ENCODE measurements at places on chromosomes 11 and 22.

GRCh38 chr11:74839971-74840370, 91.3 kb downstream of the RNF169 start:
- no peak for DNase-seq

GRCh38 chr11:2149864-2150847, 10.9 kb downstream of the INS start:
- DNase-seq = no peak

GRCh38 chr11:129271030-129271429, 78.9 kb upstream of the ARHGAP32 start:
- no peak for DNase-seq

GRCh38 chr11:108009497-108010370, 1.0 kb downstream of the CUL5 start:
- no peak for DNase-seq

- no peak for DNase-seq
Measured at GRCh38 chr11:57376095-57377090, 4.6 kb downstream of the PRG3 start.

DNA sequence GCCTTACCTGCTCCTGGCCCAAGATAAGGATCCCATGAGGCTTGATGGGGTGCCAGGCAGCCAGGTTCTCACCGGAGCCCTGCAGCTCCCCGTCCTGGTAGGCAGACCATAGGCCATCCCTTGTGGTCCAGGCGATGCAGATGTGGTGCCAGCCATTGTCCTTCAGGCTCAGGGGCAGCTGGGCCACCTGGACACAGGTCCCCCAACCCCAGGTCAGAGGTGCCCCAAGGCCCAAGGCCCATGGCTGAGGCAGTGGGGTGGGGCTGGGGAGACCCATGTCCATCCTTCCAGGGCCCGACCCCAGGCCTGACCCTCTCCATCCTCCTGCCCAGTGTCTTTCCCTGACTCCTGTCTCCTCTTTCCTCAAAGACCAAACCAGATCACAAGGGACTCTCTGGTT, 20.8 kb downstream of the NPTXR start:
- no peak for DNase-seq

DNA sequence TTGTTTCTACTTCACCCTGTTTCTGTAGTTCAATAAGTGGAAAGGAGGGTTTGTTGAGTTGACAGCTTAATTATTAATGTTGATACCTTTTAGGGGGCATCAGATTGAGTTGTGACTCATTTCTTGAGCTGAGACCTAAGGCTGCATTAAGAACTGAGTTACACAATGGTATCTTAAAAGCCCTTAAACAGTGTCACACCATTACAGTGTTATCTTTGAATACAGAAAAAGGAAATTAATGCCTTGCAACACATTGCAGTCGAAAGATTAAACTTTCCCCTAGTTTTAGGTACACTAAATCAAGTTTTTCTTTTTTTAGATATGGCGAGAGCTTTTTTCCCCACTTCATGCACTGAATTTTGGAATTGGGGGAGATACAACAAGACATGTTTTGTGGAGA, 16.7 kb downstream of the PAFAH1B2 start:
- no peak for DNase-seq

GRCh38 chr11:121929581-121929980, 186.4 kb downstream of the BLID start:
- DNase-seq = no peak

- DNase-seq = no peak
Measured at GRCh38 chr22:17780116-17780740, 6.0 kb upstream of the BID start.

DNA sequence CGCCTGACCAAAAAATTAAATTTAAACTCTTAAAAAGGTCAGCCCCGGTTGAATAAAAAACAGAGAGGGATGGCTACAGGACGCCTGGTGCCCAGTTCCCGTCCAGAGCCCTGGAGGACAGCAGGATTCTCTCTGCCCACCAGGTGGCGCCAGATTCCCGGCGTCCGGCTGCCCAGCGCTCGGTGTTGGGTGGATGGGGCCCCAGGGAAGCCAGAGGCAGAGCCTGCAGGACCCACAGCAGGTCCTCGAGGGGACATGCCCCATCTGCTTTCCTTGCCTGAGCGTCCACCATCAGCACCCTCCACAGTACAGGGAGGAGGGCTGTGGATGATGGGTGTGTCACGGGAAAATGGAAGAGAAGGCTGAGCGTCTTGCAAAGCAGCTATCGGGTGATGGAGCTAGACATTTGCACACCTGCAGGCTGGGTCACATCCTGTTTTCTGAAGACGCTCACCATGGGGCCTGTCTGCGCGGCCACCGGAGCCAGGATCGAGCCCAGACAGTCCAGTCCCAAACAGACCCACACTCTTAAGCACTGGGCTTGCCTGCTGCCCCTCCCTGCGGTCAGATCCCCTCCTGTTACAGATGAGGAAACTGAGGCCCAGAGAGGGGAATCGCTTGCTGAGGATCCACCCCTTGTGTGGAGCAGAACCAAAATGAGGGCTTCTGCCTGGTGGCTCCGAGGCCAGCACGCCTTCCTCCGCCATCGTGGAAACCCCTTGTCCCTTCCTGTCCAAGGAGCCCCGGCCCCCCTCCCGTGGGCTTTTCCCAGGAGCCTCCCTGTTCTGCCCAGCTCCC, 18.5 kb upstream of the CBX7 start:
- DNase-seq = peak; percentile 86

- DNase-seq = no peak
Measured at GRCh38 chr22:38871360-38872171, 450 bp downstream of the CBX6 start.

DNA sequence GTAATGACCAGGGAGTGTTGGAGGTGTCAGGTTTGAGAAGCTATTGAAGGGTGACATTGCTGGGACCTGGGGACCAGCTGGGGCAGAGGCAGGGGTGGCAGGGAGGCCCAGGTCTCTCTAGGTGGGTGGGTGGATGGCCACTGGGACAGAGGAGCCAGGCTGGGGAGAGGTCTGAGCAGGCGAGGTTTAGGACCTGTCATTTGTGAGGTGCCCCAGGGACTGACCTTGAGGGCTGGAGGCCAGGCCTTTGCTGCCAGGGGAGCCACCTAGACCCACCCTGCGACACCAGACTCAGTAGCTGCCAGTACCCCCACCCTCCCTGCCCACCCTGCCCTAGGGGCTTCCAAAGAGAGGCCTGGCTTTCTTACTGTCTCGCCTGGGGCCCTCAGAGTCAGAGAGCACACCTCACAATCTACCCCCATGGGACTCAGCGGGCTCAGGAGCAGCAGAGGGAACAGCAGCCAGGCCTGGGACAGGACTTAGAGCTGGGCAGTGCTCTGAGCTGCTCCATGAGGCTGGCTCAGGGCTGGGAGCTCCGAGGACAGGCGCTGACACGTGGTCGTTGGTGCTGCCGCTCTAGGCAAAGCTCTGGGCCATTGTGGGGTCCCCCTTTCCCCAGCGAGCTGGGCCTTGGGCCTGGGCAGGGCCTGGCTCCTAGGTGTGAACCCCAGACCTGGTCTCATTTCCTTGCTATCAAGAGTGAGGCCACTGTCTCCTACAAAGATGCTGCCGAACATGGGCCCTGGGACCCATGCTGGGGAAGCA, 28.6 kb upstream of the PPARA start:
- DNase-seq = no peak

DNA sequence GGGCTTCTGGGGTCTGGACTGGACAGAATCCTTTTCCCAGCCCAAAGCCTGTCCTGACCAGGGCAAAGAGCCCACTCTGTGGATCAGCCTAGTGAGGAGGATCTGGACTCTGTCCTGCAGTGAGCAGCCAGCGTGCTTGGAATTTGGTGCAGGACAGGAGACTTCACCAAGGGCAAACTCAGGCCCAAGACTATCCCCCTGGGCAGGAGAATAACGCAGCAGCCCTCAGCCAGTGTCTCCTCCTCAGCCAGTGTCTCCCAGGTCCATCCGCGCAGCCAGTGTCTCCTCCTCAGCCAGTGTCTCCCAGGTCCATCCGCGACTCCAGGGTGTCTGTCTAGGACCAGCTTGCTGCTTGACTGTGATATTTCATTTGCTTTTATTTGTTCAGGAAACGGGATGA, 1334.0 kb downstream of the TBC1D22A start:
- no peak for DNase-seq

GRCh38 chr11:110345743-110346142, 49.3 kb upstream of the RDX start:
- no peak for DNase-seq

- DNase-seq = no peak
Measured at GRCh38 chr11:9092853-9093778, 1.7 kb upstream of the SCUBE2 start.

GRCh38 chr11:70230840-70231710, 28.0 kb downstream of the FADD start:
- no peak for DNase-seq

Data from GM10248 (cell line).